ENCODE measurements at places on chromosomes 2 and 18. TPM values are rescaled to one million over a fixed set of nuclear protein-coding genes. Genes with fewer than 3 reads are reported as not detected.

The KCNIP3 gene
- total RNA-seq: 1.3 TPM

DNA sequence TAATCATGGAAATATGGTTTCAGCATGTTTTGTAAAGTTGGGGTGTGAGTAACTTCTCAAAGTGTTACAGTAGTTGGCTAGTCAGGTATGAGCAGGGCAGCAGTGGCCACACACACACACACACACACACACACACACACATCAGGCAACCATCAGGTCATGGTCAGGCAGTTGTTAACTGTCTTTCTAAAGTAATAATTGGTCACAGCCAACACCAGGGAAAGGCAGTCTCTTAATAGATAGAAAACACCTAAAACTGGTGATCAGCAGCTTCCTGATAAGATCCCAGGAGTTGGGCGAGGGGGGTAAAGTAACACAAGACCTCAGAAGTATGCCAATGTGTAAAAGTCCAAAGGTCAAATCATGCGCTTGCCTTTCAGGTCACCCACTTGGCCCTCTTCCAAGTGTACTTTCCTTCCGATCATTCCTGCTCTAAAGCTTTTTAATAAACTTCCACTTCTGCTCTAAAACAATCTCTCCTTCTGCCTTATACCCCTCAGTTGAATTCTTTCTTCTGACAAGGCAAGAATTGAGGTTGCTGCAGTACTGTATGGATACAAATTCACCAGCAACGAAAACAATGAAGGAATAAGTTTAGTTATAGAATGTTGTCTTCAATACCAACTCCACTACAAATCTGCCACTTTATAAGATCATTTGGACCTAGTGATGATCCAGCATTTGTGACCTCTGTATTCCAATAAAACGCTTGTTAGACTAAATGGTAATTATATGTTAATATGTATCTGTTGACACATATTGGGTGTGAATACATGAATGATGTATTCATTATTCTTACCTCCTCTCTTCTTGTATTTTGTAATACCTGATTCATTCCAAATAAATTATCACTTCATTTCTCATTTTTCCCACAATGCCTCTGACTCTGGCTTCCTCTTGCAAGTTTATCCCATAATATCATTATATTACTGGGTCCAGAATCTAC lies 254.3 kb downstream of the METTL4 start:
- H3K27me3 ChIP-seq: no peaks in the 10 kb centered on the region
- no peak overlapping the region for H3K27ac ChIP-seq
- H3K4me3 ChIP-seq: no peak overlapping the region

GRCh38 chr2:115549611-115550130 lies 1107.2 kb downstream of the DPP10 start:
- H3K27ac ChIP-seq: no peak overlapping the region
- H3K4me3 ChIP-seq: no peak overlapping the region
- no peaks in the 10 kb centered on the region for H3K36me3 ChIP-seq

DNA sequence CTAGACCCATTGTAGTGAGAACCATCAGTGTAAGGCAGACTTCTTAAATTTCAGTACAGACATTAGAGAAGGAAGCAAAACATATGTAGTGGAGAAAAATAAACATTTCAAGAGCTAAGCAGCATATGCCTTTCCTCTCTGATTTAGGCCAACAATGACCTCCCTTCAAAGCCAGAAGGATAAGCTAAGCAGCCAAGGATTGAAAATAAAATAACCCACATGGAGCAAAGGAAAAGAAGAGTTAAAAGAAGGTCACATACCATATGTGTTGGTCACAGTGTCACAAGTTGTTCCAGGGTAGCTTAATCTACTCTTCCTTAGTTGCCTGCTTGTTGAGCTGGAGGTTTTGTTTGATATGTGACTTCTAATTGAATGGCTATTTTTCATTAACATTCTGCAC lies 15.6 kb upstream of the LAMA1 start:
- H3K27ac ChIP-seq: no peak overlapping the region
- H3K27me3 ChIP-seq: no peaks in the 10 kb centered on the region
- H3K4me3 ChIP-seq: no peak overlapping the region
- H3K36me3 ChIP-seq: no peaks in the 10 kb centered on the region
- H3K4me1 ChIP-seq: no peaks in the 10 kb centered on the region

Measured in upper lobe of left lung (tissue), 6 donors.